AG04449 (cell line): ENCODE measurements at places on chromosomes 5 and 9.

DNA sequence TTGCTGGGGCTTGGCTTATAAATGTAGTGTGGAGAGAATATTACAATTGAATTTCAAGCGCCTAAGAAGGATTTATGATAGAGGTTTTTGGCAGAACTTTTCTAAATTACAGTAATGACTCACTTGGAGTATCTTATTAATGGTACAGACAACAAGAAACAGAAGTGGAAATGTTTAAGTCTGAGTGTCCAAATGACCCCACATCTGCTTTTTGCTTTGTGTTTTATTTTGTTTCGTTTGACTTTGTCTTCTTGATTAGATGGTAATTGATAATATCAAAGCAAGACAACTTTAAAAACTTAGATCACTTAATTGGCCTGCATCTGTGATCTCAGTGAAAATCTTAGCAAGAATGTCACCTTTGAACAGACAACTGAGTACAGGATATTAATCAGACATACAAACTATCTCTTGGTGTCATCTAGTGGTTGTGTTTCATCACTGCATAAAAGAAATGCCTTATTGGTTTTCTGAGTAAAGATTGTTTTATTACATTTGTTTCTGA is 577.4 kb downstream of the ISL1 start:
- no peak for DNase-seq

- DNase-seq, result no peak
Observed at GRCh38 chr5:35876922-35877321, 20.2 kb downstream of the IL7R start.

DNA sequence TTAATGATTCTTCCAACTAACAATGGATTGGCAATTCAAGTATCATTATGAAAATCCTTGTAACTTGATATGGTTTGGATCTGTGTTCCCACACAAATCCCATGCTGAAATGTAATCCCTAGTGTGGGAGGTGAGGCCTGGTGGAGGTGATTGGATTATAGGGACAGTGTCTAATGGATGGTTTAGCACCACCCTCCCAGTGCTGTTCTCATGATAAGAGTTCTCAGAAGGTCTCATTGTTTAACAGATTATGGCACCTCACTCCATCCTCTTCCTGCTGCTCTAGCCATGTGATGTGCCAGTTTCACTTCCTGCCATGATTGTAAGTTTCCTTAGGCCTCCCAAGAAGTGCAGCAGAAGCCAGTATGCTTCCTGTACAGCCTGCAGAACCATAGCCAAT is 1116.2 kb upstream of the EDIL3 start:
- no peak for DNase-seq

- no peak for DNase-seq
Observed at GRCh38 chr9:27382975-27383374, 86.0 kb upstream of the EQTN start.

DNA sequence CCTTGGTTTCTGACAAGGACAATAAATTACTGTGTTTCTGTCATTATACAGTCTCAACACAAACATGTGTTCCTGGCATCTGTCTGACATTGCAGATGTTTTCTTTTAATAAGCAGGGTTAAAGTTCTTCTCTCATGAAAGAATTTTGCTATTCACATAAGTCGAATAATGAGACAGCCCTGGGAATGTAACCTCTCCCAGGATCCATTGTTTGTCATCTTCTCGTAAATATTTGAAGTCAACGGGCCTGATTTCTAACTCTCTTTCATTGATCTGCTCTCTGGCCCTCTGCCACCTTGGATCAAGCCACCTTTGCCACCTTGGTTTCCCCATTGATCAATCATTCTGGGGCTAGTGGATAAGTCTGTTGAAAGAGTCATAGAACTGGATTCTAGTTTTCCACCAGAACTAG is 12.9 kb upstream of the CAST start:
- no peak for DNase-seq

- no peak for DNase-seq
Observed at GRCh38 chr9:128142061-128142460, 7.2 kb upstream of the LCN2 start.

GRCh38 chr5:95822043-95822541 is 434 bp downstream of the GLRX start:
- no peak for DNase-seq

GRCh38 chr5:175695161-175696126 is 37.6 kb downstream of the HRH2 start:
- DNase-seq, result no peak

- no peak for DNase-seq
Observed at GRCh38 chr9:136093995-136094881, 851 bp downstream of the NACC2 start.

GRCh38 chr5:96070622-96071225 is 109.1 kb upstream of the ELL2 start:
- no peak for DNase-seq

DNA sequence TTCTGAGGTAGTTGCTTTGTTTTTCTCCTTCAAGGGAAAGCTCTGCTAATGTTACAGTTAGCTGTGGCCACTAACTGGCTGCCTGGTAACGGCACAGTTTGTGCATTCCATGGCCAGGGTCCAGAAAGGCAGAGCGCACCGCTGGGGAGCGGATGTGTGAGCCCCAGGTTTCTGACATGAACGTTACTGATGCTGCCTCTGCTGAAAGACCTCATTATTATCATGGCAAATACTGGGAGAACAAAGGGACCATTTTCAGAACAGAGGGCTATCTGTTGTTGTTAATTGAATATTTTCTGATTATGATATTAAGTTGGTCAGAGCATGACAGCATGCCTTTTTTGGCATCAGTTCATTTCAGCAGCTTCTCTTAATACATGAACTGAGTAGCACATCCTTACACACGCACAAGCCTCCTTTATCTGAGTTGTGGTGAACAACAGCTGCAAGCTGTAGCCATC is 134.1 kb downstream of the NUDT12 start:
- DNase-seq, result no peak

GRCh38 chr5:32195265-32195664 is 21.1 kb upstream of the GOLPH3 start:
- DNase-seq, result no peak

- no peak for DNase-seq
Observed at GRCh38 chr9:109164042-109164441, 3.0 kb downstream of the FRRS1L start.

DNA sequence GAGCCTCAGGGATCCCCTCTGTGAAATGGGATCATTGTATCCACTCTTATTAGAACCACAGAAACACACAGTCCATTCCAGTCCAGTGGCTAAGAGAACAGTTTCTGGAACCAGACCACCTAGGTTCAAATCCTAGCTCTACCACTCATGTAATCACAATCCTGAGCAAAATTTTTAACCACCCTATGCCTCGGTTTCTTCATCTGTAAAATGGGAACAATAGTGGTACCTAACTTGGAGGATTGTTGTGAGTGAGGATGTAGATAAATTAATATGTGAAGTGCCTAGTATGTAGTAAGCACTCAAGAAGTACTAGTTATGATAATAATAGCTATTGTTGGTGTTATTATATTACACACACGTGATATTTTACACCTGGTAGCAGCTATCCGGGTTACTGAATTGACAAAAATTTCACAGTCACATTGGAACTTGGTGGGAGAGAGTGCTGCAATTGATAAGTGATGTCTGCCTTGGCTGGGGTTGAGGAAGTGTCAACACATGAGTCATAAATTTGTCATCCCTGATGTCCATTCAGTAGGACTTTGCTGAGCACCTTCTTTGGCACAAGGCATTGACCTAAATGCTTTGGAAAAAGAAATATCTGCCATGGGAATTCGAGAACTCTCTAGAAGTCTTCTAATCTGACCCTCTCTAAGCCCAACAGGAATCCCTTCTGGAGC is 68.4 kb downstream of the COL27A1 start:
- no peak for DNase-seq

DNA sequence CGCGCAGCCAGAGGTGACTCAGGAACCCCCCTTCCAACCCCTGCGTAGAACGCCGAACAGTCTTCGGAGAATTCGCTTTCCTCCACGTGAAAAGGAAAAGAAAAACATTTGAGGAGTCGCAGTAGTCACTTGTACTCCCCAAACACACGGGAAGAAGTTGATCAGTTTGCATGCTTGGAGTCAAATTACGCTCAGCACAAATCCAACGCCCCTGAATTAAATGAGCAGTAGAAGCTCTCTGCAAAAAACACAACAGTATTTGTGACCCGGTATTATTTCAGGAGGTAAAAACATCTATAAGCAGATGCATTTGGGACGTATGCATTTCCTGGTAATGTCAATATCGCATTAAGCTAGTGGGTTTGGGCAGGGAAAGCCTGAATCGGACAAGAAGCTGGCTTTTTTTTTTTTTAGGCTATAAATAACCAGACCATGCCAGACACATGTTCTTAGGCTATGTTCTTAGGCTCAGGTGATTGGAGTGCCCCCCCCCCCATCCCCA is 854 bp upstream of the ARL15 start:
- no peak for DNase-seq
